ENCODE measurements at places on chromosomes 4 and X. TPM values are rescaled to one million over a fixed set of nuclear protein-coding genes. Genes with fewer than 3 reads are reported as not detected.

DNA sequence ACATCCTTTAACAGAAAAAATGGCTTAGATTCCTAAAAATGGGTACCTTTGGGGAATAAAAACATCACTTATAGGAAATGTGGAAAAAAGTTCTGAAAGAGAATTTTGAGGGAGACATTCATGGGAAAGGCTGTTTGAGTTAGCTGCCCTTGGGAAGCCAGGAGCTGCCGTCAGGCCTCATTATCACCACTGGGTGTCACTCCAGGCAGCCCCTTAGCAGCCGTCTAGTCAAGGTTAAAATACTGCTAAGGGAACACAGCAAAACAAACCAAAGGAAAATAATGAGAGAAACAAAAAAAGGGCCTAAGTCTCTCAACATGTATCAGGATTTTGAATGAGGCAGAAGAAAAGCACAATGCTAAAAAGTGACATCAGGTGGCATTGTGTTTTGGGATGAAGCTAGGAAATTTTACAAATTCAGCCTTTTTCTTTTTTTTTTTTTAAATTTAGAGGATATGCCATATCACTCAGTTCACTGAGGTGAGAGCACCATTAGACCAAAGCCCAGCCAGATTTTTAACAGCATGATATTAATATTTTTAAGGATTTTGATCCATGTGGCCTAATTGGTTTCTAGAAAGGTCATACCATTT is 235.3 kb downstream of the GPAT3 start:
- no peak for DNase-seq

DNA sequence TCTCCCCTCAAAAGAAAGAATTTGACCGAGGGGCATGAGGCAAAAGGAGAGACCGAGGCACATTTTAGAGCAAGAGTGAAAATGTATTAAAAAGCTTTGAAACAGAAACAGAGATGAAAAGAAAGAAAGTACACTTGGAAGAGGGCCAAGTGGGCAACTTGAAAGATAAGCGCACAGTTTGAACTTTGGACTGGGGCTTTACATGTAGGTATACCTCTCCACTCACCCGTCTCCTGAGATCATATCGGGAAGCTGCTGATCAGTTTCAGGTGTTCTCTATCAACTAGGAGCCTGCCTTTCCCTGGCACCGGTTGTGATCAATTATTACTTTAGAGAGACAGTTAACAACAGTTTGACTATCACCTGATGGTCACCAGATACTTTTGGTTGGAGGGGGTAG is 2666.5 kb downstream of the ARAP2 start:
- no peak for DNase-seq

GRCh38 chrX:19739683-19740082 is 147.7 kb downstream of the SH3KBP1 start:
- DNase-seq = peak; percentile 58

DNA sequence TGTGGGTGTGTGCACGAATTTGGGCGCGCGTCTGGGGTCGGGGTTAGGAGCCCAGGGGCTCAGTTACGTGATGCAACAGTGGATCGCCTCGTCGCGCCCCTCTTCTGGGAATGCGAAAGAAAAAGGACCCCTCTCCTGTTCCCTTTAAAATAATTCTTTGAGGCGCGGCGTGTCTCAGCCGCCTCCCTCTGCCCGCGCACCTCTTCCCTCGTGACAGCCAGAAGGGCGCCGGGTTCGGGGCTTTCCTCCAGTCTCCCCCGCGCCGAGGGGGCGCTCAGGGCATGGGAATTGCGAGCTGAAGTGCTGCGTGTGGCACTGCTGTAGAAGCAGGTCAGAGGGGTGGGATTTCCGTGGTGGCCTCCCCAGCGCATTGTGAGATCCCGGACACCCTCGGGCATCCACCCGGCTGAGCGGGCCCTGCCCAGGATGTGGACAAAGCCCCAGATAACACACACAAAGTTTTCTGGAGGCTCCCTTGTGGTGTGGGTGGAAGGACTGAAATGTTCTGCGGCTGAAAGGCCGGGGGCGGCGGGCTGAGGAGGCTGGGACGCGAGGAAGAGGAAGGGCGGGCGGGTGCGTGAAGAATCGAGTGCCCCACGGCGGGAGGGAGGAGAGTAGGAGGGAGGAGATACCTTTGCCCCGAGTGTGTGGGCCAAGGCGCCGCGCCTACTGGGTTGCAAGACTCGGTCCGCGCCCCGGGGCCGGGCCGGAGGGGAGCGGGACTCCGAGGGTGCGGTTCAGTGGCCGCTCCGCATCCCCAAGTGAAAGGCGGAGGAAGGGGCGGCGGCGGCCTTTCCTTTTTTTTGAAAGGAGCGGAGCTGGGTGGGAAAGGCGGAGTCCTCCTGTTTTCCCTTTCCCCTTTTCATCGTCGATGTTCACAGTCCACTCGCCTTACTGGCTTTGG is 752 bp downstream of the SEPTIN11 start:
- DNase-seq = peak; percentile 85

DNA sequence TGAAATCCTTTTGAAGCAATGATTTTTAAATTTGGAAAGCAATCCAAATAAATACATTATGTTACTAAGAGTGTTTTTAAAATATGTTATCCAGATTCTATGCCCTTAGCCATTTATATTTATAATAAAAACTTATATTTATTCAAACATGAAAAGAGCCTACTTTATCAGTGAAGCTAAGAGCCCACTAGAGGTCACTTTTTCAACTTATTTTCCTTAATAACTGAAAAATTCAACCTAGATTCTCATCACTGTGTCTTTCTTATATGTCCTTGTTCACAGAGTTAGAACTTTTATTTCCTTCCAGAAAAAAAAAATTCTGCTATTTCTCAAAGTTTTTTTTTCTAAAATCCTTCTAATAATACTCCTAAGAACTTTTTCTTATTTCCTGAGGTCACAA is 23.9 kb downstream of the PRDM8 start:
- DNase-seq = no peak

- DNase-seq = peak; percentile 41
Measured at GRCh38 chr4:3880615-3881120, 114.5 kb downstream of the ADRA2C start.

- no peak for DNase-seq
Measured at GRCh38 chr4:71107726-71108125, 114.3 kb downstream of the DCK start.

- DNase-seq = no peak
Measured at GRCh38 chr4:74109870-74110605, 11.0 kb upstream of the CXCL2 start.

- DNase-seq = no peak
Measured at GRCh38 chr4:123471655-123472369, 75.2 kb downstream of the SPRY1 start.

DNA sequence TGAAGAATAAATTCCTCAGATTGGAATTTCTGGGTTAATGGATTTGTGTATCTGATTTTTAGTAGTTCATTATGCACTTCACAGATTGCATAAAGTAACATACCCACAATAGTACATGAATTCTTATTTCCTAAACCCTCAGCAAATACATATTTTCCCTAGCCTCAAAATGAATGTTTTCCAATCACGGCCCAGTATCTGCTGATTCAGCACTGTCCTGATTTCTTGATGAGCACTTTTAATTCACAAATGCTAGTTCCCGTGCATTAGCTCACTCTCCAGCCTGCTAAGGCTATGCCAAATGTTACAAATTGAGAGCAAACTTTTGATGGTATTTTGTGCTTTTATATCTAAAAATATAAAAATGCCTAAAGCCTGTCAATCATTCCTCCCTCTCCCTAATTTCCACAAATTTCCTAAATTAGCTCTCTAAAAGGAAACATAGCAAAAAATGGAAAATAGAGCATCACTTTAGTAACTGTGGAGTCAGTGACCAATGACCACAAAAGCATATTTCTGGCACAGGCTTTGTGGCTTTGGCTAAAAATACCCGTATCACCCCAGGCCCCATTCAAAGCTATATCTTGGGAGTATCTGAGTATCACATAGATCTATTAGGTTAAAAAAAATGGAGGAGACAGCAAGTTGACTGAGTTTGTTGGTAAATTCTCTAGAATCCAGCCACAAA is 75.5 kb downstream of the NAF1 start:
- DNase-seq = no peak

DNA sequence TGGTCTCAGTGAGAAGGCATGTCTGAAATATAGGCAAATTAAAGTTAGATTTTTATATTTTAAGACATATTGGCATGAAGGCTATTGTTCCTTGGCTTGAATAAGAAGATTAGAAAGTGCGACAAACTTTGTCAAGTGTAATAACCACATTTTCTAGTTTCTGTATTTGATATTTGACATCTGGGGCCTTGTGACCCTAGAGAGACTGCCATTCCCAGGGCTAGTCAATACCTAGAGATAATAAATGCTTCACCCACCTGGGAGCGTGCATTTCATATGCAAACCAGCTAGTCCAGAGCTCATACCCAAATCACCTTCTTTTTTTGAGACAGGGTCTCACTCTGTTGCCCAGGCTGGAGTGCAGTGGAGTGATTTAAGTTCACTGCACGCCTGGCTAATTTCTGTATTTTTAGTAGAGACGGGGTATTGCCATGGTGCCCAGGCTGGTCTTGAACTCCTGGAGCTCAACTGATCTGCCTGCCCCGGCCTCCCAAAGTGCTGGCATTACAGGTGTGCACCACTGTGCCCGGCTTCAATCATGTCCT is 62.6 kb downstream of the COQ2 start:
- no peak for DNase-seq

- DNase-seq = no peak
Measured at GRCh38 chr4:14827111-14827510, 175.2 kb upstream of the CPEB2 start.

- DNase-seq = no peak
Measured at GRCh38 chr4:59553721-59554091, 1646.4 kb upstream of the ADGRL3 start.

- DNase-seq = no peak
Measured at GRCh38 chr4:20283039-20283438, 31.3 kb downstream of the SLIT2 start.

- no peak for DNase-seq
Measured at GRCh38 chr4:172404676-172405075, 591.5 kb downstream of the GALNTL6 start.

GRCh38 chr4:117700111-117700892 is 334.0 kb upstream of the NDST3 start:
- no peak for DNase-seq

DNA sequence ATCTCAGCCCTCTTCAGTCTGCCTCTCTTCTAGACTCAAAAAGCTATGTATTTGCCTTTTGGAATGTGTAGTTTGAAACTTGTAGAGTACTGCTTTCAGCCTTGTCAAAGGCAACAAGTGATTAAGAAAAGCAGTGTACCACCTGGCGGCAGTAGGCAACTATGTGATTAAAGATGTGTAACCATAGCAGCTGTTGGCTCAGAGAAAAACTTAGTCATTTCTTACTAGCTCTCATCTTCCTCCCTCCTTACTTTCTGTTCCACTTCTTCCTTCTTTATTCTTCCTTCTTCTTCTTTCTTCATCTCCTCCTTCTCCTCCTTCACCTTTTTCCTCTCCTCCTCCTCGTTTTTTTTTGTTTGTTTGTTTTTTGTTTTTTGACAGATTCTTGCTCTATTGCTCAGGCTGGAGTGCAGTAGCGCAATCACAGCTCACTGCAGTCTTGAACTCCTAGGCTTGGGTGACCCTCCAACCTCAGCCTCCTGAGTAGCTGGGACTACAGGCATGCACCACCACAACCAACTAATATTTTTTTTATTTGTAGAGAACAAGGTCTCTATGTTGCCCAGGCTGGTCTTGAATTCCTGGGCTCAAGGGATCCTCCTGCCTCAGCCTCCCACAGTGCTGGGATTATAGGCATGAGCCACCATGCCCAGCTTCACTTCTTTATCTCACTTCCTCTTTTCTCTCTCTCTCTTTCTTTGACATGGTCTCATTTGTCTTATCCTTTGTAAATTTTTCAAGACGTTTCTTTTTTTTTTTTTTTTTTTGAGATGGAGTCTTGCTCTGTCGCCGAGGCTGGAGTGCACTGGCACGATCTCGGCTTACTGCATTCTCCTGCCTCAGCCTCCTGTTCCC is 32.6 kb downstream of the ABHD18 start:
- no peak for DNase-seq

GRCh38 chrX:109357706-109358105 is 124.2 kb downstream of the GUCY2F start:
- no peak for DNase-seq

- DNase-seq = no peak
Measured at GRCh38 chr4:74397748-74398426, 32.9 kb downstream of the EREG start.

DNA sequence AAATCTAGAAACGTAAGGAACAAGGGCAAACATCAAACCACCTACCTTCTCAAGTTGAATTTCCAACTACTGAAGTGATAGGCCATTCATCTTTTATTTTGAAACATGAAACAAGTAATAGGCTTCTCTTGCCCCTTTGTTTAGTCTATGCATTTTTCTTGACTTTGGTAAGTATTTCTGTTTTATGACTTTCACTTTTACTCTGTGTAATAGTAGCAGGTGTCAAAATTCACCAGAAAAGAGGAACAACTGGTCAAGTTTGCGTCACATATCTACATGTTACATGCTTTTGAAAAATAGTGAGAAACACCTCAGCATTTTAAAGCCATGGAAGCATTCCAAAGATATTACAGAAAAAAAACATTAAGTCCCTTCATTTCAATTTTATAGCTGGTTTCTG is 157.1 kb upstream of the FTHL17 start:
- no peak for DNase-seq

DNA sequence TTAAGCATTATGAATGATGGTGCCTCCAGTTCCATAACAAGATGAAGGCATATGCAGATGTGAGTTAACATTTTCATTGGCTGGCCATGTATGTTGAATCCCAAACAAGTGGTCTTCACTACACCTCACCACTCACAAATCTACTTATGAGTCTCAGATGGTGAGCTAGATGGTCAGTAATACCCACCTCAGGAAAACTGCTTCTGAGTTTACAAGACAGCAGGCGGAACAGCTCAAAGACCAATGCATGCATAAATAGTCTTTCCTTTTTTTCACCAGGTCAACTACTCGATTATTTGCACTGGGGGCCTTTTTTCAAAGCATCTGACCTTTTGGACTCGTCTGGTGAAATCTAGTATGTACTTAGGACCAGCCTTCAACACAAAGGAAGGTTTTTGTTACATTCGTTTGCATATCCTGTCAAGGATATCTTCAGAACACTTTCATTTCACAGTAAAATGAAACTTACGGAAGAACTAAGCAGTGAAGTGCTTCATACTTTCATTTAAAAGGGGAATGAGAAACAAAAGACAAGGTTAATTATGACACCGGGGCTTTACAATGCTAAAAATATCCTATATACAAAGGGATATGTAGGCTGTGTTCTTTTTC is 23.1 kb upstream of the TLR7 start:
- DNase-seq = no peak

DNA sequence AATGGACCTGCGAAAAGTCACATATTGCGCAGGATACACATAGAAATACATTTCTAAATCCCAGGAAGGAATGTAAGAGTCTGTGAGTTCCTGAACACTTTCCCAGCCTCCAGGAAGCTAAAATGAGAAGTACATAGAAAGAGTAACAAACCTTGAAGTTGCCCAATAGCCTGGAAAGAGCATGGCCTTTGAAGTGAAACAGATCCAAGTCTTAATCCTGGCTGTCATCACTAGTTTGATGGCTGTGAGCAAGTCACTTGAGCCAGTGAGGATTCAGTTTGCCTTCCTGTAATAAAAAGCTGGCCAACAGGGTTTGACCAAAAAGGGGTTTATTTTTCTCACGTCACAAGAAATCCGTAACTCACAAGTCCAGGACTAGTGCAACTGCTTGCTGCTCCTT is 69.8 kb downstream of the ARHGEF38 start:
- no peak for DNase-seq

Gene ADGRA3
- total RNA-seq = 60.6 TPM

Gene EPGN
- total RNA-seq = not detected

Gene TCEAL8
- 36.4 TPM for total RNA-seq

Gene REPS2
- total RNA-seq = 24.4 TPM

Gene TSPAN7
- total RNA-seq = 97.1 TPM

Gene DOK7
- total RNA-seq = 0.70 TPM

Gene GRIA3
- total RNA-seq = 0.67 TPM

Gene RXFP1
- total RNA-seq = 0.18 TPM

Gene PRSS48
- total RNA-seq = not detected

Gene TASL
- 0.40 TPM for total RNA-seq

All from left colon (tissue), 2 donors.